ENCODE measurements at places on chromosomes 12 and 14.

DNA sequence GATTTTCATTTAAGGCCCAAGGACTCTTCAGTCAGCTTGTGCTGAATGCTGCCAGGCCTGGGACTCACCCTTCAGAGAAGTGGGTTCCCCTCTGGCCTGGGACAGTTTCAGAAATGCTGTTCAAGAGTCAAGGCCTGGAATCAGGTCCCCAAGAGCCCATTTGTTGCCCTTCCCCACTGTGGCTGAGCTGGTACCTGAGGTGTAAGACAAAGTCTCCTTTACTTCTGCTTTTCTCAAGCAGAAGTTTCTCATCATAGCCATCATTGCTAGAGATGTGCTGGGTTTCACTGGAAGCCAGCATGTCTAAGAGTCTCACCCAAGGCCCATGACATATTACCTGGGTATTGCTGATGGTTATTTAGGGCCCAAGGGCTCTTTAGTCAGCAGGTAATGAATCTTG is 8.9 kb downstream of the FANCM start:
- no peak for DNase-seq

DNA sequence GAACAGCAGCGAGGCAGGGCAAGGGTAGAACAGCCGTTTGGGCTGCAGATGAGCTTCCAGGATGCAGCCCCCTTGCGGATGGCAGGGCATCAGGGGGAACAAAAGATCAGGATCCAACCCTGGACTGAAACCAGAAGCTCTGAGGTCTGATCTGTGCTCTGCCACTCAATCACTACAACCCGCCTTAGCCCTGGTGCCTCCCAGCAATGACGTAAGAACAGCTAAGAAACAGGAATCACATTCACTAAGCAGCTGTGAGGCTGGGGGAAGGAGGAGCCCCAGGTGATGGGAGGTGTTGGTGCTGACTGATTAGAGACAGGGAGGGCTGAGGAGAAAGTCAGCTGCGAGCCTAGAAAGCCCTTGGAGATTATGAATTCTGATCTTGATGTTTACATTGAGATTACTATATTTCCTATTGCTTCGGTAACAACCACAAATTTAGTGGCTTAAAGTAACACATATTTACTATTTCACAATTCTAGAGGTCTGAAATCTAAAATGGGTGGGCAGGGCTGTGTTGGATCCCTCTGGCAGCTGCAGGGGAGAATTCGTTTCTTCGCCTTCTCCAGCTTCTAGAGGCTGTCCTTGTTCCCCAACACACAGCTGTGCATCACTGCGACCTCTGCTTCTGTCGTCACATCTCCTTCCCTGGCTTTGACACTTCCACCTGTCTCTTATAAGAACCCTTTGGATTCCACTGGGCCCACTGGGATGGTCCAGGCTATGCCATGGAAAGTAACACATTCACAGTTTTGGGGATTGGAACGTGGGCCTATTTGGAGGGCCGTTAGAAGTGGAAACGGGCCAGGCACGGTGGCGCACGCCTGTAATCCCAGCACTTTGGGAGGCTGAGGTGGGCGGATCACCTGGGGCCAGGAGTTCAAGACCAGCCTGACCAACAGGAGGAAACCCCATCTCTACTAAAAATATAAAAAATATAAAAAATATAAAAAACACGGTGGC is 6.1 kb upstream of the CD9 start:
- no peak for DNase-seq

DNA sequence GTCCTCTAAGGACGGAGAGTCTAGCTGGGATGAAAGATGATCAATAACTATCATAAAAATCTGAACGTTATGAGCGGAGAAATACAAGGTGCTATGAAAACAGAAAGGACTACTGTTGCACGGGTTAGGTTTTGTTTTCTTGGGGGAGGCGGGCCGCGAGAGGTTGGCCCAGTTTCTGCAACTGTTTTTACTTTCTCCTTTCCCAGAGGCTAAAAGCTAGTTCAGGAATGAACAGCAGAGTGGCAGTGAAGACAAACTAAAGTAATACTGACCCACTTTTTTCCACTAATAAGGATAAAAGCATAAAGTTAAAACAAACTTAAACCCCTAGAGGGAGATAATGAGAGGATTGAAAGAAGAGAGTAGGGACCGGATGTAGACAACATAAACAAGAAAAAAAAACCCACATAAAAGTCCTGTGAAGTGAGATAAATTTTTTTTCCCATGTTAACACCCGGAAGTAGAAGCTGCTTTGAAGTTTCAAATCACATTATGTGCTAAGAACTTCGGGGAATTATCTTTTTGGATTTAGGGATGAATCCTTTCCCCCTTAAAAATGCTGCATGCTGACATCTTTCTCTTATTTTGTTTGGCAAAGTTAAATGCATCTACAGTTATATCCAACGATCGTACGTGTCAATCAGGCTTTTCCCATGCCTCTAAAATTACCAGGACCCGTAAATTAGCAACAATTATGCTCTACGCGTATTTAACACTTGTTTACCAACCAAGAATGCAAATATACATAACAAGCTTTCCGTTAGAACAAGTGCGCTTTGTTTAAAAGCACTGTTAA is 1.0 kb upstream of the CDK17 start:
- DNase-seq = no peak

DNA sequence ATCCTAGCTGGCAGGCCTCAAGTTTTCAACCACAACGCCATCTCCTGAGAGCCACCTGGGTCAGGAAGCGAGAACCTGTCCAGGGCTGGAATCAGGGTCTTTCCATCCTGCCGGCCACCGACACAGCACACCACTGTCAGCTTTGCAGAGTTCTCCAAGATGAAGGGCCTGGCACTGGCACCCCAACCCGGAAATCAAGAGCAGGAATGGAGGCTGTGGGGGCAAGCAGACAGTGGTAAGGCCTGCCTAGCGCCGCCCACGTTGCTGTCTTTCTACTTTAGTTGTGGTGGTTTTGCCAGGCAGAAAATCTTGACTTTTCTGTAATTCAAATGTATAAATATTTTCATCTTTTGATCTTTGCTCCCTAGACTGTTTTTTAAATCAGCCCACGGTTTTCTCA is 90.7 kb downstream of the ITPK1 start:
- no peak for DNase-seq

DNA sequence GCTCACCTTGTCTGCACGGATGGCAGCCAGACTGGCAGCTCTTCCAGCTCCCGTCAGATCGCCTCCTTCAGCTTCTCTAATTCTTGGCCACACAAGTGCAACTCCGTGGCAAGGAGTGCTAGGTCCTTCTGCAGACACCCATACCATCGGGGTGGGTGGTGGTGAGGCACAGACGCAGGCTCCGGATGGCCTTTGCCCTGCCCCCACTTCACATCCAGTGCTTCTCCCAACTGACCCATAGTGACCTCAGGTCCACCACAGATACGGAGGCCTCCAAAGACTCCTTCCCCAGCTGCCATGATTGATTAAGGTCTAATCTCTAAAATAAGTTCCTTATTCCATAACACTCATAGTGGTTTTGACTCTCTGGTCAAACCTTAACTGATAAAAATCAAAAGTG is 19.9 kb upstream of the CD27 start:
- DNase-seq = no peak
